ENCODE measurements at places on chromosomes 1 and 21. TPM values are rescaled to one million over a fixed set of nuclear protein-coding genes. Genes with fewer than 3 reads are reported as not detected.

Gene SLAMF9
- not detected for polyA plus RNA-seq

- DNase-seq, result no peak
Observed at GRCh38 chr1:235057385-235058306, 71.0 kb downstream of the TOMM20 start.

Gene B3GALT5
- polyA plus RNA-seq, result 1.4 TPM

Gene TRIM62
- 6.7 TPM for polyA plus RNA-seq

Gene HEYL
- 23.1 TPM for polyA plus RNA-seq

DNA sequence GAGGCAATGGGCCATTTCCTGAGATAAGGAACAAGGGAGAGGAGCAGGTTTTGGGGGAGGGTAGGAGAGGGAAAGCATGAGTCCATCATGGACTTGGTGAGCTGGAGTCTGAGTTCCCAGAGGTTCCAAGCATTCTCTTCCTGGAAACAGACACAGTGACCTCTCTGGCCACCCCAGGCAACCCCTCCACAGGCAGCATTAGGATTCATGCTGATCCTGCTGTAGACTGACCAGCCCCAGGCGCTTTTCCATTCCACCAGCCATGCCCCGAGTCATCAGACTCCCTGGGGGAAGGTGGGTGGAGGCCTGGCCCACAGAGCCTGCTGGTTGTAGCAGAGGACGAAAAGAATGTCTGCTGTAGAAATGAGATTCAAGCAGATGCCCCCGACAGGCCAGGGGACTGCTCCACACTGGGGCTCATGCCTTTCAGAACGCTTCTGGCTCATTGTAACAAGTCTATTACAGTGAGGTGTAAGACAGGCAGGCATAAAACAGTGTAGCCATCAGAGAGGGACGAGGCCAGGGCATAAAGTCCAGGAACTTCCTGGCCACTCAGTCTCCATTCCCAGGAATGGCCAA, 52.2 kb downstream of the KCND3 start:
- DNase-seq, result no peak

DNA sequence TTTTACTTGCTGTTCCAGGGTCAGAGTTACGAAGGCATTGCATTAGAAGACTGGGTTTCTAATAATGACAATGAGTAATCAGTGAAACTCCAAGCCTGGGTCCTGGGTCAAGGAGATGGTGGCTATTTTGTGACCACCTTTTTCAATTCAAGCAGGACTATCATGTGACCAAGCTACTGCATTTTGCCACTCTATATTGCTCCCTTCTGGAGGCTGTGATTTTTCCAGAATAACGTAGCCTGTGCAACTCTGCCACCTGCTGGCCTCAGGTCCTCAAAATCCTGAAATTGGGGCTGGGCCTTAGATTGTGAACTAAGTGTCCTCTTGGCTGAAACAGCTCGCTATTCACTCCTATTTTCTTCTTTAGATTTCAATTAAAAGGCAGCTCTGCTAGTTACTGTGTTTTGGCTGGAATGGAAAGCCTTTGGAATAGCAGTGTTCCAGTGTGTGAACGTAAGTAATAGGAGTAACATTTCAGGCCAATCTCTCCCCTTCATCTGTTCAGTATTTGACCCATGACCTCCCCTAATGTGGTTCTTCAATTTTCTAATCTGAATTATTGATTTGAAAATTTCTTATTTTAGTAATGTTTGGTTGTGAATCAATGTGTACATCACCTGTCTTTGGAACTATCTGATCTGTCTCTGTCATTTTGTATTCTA, 52.9 kb upstream of the CD46 start:
- peak; percentile 19 for DNase-seq

DNA sequence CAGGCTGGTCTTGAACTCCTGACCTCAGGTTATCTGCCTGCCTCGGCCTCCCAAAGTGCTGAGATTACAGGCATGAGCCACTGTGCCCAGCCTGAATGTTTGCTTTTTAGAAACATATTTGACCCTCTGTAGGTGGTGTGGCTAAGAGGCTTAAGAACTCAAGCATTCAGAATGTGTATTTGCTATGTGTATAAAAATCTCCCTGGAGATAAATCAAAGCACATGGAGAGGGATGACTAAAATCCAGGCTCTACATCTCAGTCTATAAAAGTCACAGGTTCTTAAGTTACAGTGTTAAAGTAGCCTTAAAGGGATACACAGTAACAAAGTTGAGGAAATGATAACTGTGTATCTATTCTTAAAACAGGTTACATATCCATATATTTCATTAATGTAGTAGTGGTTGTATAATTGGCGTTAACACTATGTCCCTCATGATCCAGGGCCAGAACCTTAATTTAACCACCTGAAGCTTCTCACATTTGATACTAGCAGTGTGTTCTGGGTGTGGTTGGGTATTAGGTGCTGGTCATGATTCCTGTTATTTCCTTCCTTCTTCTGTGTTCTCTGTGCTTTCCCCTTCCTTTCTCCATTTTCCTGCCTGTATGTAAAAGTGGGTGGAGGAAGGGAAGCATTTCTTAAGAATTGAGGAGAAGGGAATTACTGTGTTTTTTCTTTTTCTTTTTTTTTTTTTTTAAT, 16.2 kb downstream of the GIPC2 start:
- DNase-seq, result no peak

- no peak for DNase-seq
Observed at GRCh38 chr1:112779665-112780526, 64.8 kb upstream of the PPM1J start.

Gene C4BPB
- 0.10 TPM for polyA plus RNA-seq

Gene KIRREL1
- 183 TPM for polyA plus RNA-seq

GRCh38 chr21:41317458-41317857, 857 bp downstream of the FAM3B start:
- DNase-seq, result no peak

GRCh38 chr1:223543560-223543959, 121.9 kb downstream of the CAPN8 start:
- no peak for DNase-seq

DNA sequence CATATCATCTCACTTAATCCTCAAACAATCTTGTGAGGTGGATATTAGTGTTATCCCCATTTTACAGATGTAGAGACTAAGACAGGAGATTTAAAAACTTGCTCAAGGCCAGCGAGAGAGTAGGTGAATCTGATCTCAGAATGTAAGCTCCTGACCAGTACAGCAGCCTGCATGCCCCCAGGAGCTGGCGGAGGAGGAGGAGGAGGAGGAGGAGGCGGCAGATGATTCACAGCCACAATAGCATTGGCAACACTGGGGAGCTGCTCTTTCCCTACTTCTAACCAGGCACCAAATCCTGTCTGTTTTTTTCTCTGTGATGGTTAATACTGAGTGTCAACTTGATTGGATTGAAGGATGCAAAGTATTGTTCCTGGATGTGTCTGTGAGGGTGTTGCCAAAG, 243.2 kb downstream of the ATG4C start:
- DNase-seq, result no peak

- no peak for DNase-seq
Observed at GRCh38 chr1:174605198-174605597, 157.4 kb downstream of the GPR52 start.

DNA sequence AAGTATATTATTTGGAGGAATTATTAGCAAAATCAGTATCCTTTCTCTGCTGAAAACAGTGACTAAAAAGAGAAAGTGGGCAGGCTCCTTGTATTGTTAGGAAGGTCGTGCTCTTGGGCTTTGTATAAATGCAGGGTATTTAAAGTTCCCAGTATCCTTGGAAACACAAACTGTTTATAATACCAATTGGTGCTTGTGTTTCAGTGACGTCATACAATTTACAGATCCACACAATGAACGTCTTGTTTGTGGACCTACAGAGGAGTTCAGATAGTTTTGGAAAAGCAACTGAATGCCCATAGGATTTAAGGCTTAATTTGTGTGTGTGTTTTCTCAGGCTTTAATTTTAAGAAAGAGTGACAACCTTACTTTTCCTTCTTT, 168.2 kb downstream of the RASAL2 start:
- no peak for DNase-seq

DNA sequence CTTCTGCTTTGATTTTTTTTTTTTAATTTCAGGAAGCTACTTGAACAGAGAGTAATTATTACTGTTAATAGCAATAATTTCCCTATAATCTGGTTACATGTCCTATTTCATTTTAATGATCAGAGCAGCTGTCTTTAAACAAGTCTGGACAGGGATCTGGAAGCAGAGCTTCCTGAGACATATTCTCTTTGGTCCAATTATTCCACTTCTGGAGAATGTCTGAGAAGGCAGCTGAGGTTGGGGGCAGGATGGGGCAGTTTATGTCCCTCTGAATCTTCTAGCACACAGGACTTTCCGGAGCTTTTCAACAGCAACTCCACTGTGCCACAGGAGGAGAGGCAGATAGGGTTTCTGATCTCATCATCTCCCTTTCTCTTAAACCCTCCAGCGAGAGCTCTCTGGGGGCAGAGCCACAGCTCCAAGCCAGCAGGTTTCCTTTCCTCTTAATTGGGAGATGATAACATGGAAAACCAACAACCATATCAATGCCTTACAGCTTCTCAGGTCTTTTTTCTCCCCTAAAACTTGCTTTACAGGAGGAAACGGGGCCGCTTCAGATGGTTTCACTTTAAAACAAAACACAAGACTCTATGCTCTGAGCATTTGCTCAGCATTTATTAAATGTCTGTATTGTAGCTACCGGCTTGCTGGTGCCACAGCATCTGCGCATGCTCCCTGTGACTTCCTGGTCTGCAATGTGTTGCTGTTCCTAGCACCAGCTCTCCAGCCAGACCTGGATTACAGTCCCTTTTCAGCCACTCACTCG, 425.7 kb upstream of the USP24 start:
- no peak for DNase-seq

Gene DMRTA2
- not detected for polyA plus RNA-seq

DNA sequence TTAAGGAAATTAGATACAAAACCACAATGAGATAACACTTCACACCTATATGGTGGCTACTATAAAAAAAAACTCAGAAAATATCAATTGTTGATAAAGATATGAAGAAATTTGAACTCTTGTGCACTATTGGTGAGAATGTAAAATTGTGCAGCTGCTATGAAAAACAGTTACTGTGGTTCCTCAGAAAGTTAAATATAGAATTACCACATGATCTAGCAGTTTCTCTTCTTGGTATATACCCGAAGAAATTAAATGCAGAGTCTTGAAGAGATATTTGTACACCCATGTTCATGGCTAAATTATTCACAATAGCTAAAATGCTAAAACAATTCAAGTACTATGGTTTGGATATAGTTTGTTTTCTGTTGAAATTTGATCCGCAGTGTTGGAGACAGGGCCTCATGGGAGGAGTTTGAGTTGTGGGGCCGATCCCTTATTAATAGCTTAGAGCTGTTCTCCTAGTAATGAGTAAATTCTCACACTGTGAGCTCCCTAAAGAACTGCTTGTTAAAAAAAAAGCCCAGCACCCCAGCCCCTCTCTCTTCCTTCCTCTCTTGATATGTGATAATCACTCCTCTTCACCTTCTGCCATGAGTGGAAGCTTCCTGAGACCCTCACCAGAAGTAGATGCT, 1412.1 kb downstream of the PLA2G4A start:
- no peak for DNase-seq

Gene CLK2
- polyA plus RNA-seq, result 64.7 TPM

- DNase-seq, result no peak
Observed at GRCh38 chr1:28591708-28592320, at the start of gene RAB42. Gene RAB42, plus strand, starts transcription at chr1:28592265. Its CDS starts 247 bp downstream, at chr1:28592512.

- no peak for DNase-seq
Observed at GRCh38 chr21:25400427-25400826, 206.9 kb downstream of the MRPL39 start.
